ENCODE measurements at places on chromosomes 3 and 15.

- DNase-seq, result no peak
These were observed 295.3 kb downstream of the RBMS3 start for GRCh38 chr3:29576181-29576580.

DNA sequence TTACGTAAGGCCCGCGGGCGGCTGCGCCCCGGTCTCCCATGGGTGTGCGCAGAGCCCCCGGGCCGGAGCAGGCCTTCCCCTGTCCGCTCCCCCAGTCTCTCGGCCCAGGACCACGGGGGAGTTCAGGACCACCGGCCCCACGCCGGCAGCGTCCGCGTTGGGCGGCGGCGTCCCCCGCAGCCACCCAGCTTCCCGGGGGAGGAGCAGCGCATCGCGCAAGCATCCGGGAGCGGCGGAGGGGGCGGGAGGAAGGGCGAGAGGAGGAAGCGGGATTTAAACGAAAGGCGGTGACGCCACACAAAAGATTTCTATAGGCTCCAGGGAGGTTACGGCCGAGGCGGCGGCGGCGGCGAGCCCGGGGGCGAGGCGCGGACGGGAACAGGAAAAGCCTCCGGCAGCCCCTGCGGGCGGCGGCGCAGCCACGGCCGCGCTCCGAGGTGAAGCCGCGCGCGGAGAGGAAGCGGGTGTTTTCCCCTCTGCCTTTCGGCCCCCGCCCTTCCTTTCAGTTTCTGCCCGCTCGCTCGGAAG is at the start of gene TLNRD1:
TSS of gene TLNRD1 (plus strand) at position 300 of the 528 bp plus-strand sequence. CDS start 1,349 bp downstream, outside the sequence.
- DNase-seq, result peak; percentile 88

DNA sequence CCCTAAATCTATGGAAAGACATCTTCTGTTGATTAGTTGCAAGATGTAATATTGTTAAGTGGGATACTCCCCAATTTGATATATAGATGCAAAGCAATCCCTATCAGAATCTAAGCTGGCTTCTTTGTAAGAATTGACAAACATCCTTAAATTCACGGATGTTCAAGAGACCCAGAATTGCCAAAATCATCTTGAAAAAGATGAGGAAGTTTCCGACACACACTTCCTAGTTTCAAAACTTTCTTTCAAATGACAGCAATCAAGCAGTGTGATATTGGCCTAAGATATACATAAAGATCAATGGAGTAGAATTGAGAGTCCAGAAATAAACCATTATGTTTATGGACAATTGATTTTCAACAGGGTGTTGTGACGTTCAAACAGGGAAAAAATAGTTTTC is 383.6 kb downstream of the LPP start:
- DNase-seq, result no peak

GRCh38 chr3:123499322-123499721 is 50.4 kb upstream of the ADCY5 start:
- DNase-seq, result no peak

GRCh38 chr3:185831195-185831594 is 6.4 kb upstream of the IGF2BP2 start:
- no peak for DNase-seq

GRCh38 chr3:12062605-12063004 is 58.4 kb downstream of the SYN2 start:
- DNase-seq, result no peak

DNA sequence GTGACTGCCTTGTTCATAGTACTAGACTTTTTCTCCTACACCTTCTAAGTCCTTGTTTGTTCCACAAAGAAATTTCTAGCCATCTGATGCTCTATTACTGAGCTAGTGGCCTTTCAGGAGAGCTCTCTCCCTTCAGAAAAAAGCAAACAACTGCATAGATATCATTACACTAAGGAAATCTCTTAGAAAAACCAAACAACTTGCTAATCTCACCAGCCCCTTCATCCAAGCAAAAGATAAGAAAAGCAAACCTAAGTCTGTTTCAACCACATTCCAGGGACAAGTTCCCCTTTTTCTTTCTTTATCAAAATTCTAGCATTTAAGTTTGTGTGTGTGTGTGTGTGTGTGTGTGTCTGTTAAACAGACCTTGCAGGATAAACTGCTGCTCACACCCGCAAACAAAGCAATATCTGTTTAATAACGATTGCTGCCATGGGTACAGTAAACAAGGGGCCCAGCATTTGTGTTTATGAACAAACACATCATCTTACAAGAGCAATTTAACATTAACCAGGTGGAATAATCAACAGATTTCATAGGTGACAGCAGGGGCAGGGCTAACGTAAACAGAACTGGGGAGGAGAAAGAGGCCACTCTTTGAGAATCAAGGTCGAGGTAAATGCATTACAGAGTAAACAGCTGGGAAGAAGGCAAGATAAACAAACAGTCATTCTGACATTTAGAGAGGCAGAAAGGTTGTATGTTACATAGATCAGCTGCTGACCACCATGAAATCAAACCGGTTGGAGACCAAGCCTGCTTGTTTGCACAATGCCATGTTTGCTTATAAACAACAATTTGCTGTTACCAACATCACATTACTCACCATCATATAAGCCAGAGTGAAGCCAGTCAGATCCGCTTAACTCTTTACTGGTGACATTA is 375.1 kb downstream of the FOXP1 start:
- DNase-seq, result no peak

GRCh38 chr3:189849262-189849661 is 218.1 kb downstream of the TP63 start:
- DNase-seq, result no peak
